WERI-Rb-1 (cell line): ENCODE measurements at places on chromosomes 3 and 15.
A peak's percentile ranks its signal among the peaks of the same experiment; 100 is the strongest.

- DNase-seq, result no peak
Observed at GRCh38 chr3:113268942-113269341, 57.6 kb downstream of the BOC start.

DNA sequence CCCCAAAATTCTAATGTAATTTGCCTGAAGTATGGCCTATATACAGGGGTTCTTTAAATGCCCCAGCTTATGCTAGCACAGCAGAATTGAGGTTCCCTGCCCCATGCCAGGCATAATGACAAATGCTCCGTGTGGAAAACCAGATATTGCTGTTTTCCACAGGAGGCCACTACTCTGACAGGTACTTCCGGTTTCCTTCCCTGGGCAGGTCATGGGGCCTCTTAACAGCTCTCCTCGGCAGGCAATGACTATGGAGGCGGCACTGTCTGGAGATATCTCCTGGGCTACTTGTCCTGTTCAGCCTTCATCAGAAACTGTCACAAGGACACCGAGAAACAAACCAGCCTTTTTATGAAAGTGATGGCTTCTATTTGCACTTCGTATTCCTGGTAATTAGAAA lies 54.8 kb downstream of the SLC7A14 start:
- no peak for DNase-seq

GRCh38 chr3:139937674-139938279 lies 2.8 kb downstream of the CLSTN2 start:
- peak; percentile 44 for DNase-seq

- peak; percentile 42 for DNase-seq
Observed at GRCh38 chr3:36969540-36970432, 23.1 kb downstream of the EPM2AIP1 start.

DNA sequence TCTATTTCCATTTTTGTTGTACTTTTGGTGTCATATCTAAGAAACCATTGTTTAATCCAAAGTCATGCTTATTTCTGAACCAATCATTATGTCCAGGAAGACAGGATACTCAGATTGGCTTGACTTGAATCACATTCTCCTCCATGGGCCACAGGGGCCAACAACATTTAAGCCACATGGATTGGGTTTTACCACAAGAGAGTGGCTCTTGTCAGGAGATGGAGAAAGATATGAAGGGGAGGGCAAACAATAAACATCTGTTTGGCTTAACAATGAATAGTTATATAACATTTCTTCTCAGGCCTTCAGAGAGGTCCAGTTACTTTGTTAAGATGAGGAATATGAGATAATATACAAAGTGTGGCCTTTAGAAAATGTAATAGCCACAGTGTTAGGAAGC lies 44.6 kb downstream of the GXYLT2 start:
- no peak for DNase-seq

GRCh38 chr3:122794779-122795673 lies at the start of gene SLC49A4:
TSS of gene SLC49A4 (plus strand) at chr3:122795069. CDS start at chr3:122795193, 124 bp downstream.
- peak; percentile 86 for DNase-seq

GRCh38 chr3:171950373-171950772 lies 89.0 kb upstream of the FNDC3B start:
- no peak for DNase-seq

DNA sequence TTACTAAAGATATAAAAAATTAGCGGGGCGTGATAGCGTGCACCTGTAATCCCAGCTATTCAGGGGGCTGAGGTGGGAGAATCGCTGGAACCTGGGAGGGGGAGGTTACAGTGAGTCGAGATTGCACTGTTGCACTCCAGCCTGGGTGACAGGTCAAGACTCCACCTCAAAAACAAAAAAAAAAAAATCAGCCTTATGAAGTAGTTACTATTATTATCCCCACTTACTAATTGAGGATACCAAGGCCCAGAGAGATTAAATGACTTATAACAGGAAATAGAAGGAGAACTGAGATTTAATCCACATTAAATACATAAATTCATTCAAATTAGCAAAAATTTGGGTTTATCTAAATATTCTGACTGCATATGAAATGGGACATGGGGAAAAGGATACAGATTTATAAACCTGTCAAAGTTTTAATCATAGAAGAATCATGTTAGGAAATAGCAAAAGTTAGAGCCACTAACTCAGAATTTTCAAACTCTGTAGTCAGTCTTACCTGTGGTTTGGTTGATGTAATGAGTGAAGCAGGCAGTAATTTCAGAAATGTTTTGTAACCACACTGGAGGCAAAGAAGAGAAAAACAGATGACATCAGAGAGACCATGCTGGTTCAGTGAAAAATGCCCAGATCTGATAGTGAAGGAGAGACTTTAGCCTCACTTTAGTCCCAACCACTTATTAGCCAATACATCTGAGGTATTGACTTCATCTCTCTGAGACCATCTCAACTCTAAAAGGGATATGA lies 25.0 kb upstream of the ACAP2 start:
- DNase-seq, result no peak

- no peak for DNase-seq
Observed at GRCh38 chr3:58132850-58133249, 77.9 kb downstream of the DNASE1L3 start.

- no peak for DNase-seq
Observed at GRCh38 chr3:160125258-160125657, 100.0 kb upstream of the C3orf80 start.

DNA sequence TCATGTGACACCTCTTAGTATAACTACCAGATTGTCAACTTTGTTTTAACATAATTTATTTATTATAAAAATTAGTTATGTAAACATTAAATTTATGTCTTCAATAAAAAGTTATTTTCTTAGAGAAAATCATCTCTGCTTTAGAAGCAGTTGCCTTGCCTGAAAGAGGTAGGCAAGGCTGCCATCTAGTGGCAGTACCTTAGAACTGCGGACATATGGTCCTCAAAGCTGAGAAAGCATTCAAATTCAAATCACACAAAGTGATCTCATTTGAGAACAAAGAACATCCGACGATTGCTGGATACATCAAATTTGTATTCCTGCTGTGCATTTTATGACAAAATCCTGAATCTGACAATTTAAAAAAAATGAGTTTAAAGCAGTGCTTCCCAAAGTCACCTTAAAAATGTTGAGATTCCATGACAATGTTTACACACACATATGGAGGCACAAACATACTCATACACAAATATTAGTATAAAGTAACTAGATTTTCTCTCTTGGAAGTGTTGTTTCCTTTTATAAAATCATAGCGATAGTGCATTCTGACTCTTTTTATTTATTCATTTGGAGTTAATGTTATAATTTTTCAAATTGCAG lies 617.4 kb downstream of the CADM2 start:
- peak; percentile 56 for DNase-seq

DNA sequence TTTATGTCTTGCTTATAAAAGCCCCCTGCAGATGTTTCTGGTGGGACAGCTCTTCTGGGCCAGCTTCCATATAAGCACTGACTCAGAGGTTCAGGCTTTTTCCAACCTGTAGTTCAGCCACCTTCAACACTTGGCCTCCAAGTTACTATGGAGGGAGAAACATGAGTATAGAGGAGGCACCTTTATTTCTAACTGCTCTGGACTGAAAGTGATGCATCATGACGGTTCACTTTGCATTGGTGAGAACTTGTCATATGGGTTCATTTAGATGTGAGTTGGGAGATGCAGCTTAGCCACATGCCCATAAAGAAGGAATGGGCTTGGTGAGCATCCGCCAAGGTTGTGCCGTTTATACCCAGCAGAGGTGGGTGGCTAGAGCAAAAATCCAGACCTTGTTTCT lies 58.8 kb upstream of the CFAP161 start:
- DNase-seq, result no peak

DNA sequence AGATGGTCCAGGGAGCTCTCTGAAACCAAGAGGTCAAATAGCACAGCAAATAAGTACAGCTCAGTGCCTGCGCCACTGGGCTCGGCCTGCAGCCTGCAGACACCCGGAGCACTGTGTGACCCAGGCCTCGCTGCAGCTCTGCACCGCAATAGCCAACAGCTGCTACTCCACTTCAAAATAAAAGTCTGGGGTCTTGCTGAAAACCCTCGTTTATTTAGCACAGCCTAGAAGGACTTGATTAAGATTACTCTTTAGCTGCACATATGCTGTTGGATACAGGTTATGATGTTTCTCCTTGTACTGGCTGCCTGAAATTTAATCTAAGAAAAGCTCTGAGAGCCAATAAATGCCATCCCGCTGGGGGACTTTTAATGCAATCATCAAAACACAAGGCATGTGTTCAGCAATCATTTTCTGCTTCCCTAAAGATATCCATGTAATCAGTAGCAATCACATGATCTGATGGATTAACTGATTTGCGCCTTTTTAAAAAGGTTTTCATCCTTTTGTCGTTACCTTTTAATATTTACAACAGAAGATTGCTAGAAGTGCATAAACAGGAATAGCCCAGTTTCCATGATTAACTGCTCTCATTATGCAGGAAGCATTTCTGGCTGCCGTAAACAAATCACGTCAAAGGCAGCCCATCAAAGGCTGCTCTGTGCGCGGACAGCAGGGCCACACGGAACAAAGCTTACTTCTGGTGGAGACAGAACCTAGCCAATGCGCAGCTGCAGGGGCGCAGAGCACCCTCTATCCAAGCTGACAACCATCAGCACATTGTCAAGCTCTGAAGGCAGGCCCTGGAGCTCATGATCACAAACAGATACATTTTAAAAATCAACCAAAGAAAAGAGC lies 58.8 kb downstream of the CLASP2 start:
- peak; percentile 81 for DNase-seq
